Fibroblast of the aortic adventitia (primary cell): ENCODE measurements at places on chromosomes 3 and 15. TPM values are rescaled to one million over a fixed set of nuclear protein-coding genes. Genes with fewer than 3 reads are reported as not detected.

The CTDSPL gene
- 30.1 and 33.6 TPM in 2 replicates for total RNA-seq

The ROBO1 gene
- total RNA-seq: 25.3 and 34.2 TPM in 2 replicates

The MYRIP gene
- total RNA-seq: 8.6 TPM in 1 of 2 replicates, not detected in the other

The FHIT gene
- total RNA-seq: 1.5 and 1.9 TPM in 2 replicates
